ENCODE measurements at places on chromosomes 5 and 9. TPM values are rescaled to one million over a fixed set of nuclear protein-coding genes. Genes with fewer than 3 reads are reported as not detected.

GFRA3 gene
- total RNA-seq = not detected

- no peak overlapping the region for H3K27ac ChIP-seq
- DNase-seq = no peak
- peaks cover 52% of the 10 kb centered on the region for H3K27me3 ChIP-seq
- no peaks in the 10 kb centered on the region for H3K36me3 ChIP-seq
- peak overlapping the region; percentile 1 for H3K4me3 ChIP-seq
Observed at GRCh38 chr5:178115814-178116142, 2.4 kb downstream of the N4BP3 start.

GRCh38 chr5:74582853-74583252 lies 57.7 kb downstream of the ENC1 start:
- no peaks in the 10 kb centered on the region for H3K27me3 ChIP-seq
- no peak overlapping the region for H3K27ac ChIP-seq
- H3K4me1 ChIP-seq = no peaks in the 10 kb centered on the region
- H3K4me3 ChIP-seq = no peak overlapping the region

DNA sequence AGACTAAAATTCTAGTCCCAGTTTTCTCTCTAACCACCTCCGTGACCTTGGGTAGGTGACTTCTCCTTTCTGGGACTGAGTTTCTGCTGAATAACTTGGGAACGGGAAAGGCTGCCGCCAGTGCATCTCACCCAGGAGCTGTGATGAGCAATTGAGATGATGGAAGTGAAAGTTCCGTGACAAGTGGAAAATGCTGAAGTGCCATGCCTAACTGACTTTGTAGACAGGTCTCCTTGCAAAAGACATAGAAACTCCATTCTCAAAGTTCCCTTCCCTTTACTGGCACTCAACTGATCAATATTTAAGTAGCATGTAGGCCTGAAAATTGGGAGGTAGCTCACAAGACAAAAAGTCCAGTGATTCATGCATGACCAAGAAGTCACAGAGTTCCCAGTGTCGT lies 6.3 kb upstream of the ADAM19 start:
- DNase-seq = no peak
- H3K4me1 ChIP-seq = no peaks in the 10 kb centered on the region
- H3K27ac ChIP-seq = no peak overlapping the region
- H3K36me3 ChIP-seq = no peaks in the 10 kb centered on the region
- H3K4me3 ChIP-seq = no peak overlapping the region

GRCh38 chr5:26942481-26942880 lies 95.9 kb downstream of the CDH9 start:
- H3K27ac ChIP-seq = peak overlapping the region; percentile 5
- H3K36me3 ChIP-seq = no peaks in the 10 kb centered on the region
- no peak for DNase-seq
- no peak overlapping the region for H3K4me3 ChIP-seq
- no peaks in the 10 kb centered on the region for H3K4me1 ChIP-seq

All from suprapubic skin (tissue), 4 donors.